ENCODE measurements at places on chromosomes 4 and X.

DNA sequence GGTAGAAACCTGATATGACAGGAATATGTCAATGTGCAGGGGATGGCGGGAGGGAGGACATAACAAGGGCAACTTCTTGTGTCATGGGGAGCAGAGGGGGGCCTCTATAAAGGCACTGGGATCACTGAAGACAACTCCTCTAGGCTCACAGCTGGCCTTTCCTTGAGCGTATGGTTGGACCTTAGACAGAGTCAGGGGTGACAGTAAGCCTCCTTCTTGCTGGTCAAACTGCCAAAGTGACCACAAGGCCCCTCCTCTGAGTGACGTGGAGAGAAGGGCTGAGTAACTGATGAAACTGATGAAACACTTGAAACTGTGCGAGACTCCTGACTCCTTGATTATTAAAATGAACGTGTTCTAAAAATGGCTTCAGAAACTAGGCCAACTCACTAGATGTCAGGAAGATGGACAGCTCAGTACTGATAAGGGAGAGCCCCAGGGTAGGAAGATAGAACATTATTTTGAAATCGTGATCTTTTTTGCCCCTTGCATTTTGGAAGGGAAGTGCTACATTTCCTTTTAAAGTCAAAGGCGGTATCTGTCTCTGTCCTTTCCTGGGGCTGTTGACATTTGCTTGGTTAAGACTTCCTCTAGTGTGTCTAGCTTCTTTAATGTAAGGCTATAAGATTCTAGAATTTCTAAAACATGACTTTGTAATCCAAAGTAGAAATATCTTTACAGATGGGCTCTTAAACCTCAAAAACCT lies 1.6 kb downstream of the RAB33A start:
- no peak for DNase-seq

DNA sequence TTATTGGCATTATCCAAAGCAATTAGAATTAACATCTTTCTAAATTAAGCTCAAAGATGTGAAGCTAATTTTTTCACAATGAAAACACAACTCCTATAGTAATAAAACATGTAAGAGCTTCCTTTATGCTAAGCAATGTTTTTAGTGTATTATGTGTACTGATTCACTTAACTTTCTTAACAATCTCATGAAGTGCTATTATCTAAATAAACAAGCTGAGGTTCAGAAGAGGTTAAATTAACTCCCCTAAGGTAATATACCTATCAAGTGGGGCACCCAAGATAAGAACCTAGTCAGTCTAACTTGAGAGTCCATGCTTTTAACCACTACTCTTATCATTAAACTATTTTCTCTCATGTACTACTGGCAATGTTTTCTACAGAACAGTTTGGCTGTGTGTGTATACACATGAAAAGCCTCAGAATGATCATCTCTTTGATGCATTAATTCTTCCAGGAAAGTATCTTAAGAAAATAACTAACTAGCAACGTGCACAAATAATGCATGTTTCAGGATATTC lies 13.6 kb downstream of the G3BP2 start:
- no peak for DNase-seq

DNA sequence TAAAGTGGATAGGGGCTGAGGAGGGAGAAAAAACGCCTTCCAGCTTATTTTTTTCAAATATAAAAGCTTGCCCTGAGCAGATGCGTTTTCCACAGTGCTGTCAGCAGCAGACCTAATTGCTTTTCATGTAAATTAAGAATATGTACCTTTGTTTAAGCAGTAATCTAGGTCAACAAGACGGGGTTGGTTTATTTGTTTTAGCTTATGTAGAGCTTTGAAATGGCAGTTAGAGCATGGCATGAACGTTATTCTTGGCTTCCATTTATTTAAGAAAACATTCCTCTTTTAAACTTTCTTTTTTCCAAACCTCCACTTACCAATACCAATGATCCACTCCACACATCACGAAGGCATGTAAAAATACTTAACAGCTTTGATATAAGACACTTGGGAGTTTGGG lies 220.3 kb upstream of the TENM3 start:
- DNase-seq = no peak

DNA sequence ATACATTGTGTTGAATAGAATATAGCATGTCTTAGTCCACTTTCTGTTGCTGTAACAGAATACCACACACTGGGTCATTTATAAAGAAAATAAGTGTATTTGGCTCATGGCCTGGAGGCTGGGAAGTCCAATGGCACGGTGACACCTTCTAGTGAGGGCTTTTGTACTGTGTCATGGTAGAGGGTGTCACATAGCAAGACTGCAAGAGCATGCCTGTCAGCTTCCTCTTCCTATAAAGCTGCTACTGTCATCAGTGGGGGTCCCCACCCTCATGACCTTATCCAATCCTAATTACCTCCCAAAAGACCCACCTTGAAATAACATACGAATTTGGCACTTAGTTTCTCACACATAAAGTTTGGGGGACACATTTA lies 193.2 kb downstream of the PTTG2 start:
- no peak for DNase-seq

DNA sequence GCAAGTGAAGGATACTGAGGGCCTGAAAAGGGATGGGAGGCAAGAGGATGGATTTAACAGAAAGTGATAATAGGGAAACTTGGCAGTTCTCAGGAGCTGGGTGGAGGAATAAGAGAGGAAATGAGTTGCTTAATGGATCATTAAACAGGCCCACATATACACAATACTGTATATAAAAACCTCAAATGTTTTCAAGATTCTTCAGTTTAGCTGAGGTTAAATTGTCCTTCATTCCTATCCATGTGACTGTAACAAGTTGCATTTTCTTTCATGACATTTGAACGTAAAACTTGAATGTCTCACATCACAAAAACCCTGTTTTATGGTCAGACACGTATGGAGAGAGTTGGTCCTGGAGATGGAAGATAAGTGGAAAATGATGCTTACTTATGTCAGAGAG lies 76.5 kb upstream of the PLAC8 start:
- no peak for DNase-seq

DNA sequence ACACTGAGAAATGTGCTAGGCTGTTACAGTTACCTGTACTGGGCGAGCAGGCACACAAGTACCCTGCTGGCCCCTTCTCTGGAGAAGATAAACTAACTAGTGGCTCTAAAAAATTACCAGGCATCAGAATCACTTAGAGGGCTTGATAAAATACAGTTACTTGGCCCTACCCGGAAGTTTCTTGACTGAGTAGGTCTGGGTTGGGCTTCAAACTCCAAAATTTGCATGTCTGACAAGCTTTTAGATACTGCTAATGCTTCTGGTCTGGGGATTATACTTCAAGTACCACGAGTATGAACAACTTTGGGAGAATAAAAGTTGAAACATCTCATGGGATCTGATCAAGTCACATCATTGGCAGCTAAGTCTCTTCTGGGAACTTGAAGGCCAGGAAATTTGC lies 30.8 kb downstream of the CEP135 start:
- no peak for DNase-seq

- no peak for DNase-seq
These were observed 149.5 kb downstream of the MAML3 start for GRCh38 chr4:140004549-140004895.

GRCh38 chrX:11867610-11868345 lies 109.7 kb downstream of the MSL3 start:
- DNase-seq = no peak

GRCh38 chr4:40361338-40361737 lies 26.2 kb downstream of the CHRNA9 start:
- DNase-seq = no peak

GRCh38 chrX:149060921-149061320 lies 444.2 kb downstream of the IDS start:
- no peak for DNase-seq

DNA sequence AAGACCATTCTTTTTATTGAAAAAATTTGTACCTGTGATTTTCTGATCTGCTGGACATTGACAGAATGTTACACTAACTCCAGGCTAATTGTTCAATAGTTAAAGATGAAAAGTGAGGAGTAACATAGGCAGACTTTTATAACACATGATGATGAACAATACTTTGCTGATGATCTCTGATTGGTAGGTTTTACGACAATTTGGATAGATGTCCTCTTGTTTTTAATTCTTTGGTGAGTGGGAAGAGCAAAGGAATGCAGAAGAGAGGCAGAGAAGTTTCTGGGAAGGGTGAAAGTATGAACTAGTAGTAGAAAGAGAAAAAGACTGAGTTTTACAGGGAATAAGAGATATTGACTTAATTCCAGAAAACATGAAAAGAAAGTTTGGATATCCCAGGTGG lies 267.3 kb upstream of the HAND2 start:
- DNase-seq = no peak
